ENCODE measurements at places on chromosomes 6 and 20.

GRCh38 chr20:12699374-12700228, 309.2 kb upstream of the SPTLC3 start:
- DNase-seq, result no peak

GRCh38 chr6:92110403-92110802, 1309.0 kb downstream of the EPHA7 start:
- no peak for DNase-seq

DNA sequence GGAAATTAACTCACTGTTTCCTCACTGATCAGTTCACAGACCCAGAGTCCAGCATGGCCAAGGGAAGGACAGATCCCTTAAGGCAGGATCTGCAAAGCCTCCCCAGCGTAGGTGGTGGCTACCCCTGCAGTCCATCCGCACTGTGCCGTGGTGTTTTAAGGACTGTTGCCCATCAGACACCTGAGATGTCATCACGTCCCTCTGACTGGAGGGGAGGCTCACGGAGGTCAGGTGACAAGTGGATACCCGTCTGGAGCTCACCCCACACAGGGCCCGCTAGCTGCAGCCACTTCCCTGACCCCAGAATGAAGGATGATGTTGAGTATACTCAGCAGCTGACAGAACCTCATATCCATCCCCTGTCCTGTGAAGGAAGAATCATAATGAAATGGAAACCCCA, 161.8 kb upstream of the GGTLC1 start:
- DNase-seq, result no peak

DNA sequence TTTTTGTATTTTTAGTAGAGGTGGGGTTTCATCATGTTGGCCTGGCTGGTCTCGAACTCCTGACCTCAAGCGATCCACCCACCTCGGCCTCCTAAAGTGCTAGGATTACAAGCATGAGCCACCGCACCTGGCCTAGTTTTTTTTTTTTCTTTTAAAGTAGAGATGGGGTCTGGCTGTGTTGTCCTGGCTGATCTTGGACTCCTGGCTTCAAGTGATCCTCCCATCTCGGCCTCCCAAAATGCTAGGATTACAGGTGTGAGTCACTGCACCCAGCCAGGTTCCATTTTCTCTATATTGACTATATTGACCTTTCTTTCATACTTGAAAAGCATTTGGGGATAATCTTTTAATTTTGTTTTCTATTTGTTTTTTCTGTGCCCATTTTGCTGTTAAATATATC, 13.3 kb downstream of the PANK2 start:
- no peak for DNase-seq

- DNase-seq, result no peak
Measured at GRCh38 chr6:122143813-122144601, 255.4 kb upstream of the HSF2 start.

DNA sequence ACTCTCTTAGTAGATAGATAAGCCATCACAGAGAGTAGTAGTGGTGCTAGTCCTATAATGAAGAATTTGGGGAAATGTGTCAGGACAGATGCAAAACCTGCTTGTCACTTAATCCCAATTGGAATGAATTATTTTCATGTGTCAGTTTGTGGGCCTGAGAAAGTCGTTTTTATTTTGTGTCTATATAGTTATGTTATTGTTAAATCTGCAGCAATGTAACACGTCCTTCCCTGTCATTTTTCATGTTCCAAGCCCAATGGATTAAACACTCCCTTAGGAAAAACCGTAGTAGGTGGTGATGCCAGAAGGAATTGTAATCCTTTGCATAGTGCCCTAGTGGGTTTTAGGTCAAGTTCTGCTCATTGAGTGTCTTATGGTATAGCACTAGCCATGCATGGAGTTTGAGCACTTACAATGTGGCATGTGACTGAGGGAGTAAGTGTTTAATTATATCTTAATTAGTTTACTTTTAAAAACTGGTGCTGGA, 105.9 kb upstream of the PRSS16 start:
- no peak for DNase-seq

DNA sequence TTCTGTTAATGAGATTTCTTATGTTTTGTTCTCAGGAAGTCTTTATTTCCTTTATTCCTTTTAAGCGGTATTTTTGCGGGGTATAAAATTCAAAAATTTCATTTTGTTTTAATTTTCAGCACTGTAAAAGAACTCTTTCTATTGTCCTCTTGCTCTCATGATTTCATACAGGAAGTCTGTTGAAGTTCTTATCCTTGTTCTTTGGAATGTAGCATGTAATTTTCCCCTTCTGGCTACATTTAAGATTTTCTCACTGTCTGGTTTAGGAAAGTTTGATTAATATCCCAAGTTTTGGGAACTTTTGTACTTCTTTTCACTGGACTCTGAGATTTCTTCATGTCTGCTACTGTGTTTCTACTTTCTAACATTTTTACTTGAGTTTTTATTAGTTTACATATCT, 581.4 kb upstream of the GJE1 start:
- no peak for DNase-seq

DNA sequence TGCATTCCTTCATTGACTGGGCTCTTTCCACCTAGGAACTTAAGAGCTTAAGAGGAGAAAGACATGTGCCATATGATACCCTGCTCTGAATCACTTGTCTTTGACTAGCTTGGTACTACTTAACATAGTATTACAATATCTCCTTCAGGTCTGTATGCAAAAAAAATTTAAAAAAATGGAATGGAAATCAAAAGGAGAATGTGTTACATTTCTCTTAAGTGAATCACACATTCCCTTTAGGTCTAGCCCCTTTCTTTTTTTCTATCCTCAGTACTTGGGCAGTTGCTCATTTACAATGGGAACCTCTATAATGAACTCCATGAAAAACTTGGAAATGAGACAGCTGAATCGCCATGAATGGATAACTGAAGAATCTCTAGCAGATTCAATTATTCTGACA, 53.8 kb downstream of the SLC35F1 start:
- DNase-seq, result no peak

- DNase-seq, result no peak
Measured at GRCh38 chr6:139175389-139175948, 40.6 kb downstream of the HECA start.

- DNase-seq, result peak; percentile 77
Measured at GRCh38 chr6:26594730-26595632, 1.8 kb upstream of the ABT1 start.

- no peak for DNase-seq
Measured at GRCh38 chr20:50396623-50397022, 113.6 kb upstream of the PTPN1 start.

- DNase-seq, result no peak
Measured at GRCh38 chr20:29430531-29430930, 1826.9 kb upstream of the DEFB115 start.

DNA sequence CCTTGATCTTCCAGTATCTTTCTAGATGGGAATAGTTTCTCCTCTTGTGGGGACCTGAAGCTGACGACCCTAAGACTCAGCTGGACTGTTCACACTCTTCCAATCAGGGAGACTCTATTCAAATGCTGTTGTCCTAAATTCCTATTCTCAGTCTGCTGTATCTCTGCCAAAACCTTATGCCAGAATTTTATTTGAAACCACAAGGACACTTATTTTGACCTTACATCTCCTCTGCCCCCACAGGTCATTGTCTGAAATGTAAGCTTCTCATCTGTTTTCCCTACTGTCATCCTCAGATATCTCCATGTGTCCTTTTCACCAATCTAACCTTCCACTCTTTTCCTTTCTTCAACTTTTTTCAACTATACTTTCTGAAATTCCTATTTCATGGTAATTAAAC, 289.5 kb upstream of the SGK1 start:
- no peak for DNase-seq

DNA sequence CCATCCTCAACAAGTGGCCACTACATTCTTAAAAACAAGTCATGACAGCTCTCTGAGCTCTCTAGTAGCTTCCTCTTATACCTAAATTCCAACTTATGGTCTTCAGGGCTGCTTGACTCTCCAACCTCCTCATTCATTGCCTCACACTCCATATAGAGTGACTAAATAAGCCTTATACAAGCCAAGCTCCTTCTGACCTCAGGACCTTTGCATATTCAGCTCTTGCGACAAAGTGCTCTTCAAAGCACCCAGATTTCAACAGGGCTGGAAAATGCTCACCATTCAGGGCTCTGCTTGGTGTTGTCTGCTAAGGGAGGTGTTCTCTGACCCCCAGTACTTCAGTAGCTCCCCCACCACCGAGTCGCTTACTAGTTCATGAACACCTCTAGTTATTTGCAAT, 3.7 kb downstream of the TREML2 start:
- no peak for DNase-seq

DNA sequence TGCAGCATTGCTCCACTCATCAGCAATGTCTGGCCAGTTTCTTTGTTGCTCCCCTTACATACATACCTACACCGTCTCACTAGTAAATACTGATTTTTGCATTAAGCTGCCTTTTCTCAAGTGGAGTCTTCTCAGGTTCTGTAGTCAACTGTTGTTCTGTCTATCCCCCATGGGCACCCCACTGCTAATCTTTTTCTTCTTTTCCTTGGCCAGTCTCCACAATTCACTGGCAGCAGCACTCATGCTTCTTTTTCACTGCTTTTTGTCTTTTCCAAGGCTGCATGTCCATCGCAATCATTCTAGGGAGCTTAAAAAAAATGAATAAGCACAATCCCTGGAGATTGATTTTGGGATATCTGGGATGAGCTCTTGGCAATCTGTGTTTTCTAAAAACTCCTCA, 10.3 kb upstream of the ERVFRD-1 start:
- no peak for DNase-seq

GRCh38 chr6:116386581-116387299, 16.0 kb downstream of the DSE start:
- peak; percentile 85 for DNase-seq

- no peak for DNase-seq
Measured at GRCh38 chr20:60007464-60007863, 49.2 kb downstream of the CDH26 start.

DNA sequence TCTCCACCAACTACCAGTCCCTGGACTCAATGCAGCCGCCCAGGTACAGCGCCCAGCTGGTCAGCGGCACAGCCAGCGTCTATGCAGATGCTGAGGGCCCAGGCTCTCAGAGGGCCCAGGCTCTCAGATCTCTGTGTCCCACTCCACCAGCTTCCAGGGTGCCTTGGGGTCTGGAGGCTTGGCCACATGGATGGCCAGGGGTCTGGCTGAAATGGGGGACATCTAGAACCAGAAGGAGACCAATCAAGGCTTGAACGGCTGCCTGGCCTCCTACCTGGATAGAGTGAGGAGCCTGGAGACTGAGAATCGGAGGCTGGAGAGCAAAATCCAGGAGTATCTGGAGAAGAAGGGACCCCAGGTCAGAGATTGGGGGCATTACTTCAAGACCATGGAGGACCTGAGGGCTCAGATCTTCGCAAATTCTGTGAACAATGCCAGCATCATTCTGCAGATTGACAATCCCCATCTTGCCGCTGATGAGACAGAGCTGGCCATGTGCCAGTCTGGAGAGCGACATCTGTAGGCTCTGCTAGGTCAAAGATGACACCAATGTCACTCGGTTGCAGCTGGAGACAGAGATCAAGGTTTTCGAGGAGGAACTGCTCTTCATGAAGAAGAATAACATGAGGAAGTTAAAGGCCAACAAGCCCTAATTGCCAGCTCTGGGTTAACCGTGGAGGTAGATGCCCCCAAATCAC, 44.1 kb upstream of the GRM4 start:
- DNase-seq, result no peak

DNA sequence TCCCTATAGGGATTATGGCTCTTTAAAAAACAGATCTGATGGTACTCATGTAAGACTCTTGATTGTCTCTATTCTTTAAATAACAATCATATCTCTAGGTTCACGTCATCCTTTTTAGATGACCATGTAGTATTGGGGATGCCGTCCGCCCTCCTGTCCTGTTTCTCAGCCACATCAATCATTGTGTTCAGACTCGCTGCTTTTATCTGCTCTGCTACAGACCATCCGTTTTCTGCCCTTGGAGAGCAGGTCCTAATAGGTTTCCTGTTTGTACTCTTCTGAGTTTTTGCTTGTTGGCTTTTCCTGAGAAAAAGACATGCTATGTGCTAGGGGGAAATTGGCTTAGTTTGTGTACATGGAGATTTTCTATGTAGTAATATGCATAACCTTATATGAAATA, 76.8 kb downstream of the SASH1 start:
- DNase-seq, result no peak

GRCh38 chr6:34146801-34147592, 1.1 kb upstream of the GRM4 start:
- peak; percentile 42 for DNase-seq

GRCh38 chr6:156832231-156832647, 55.1 kb downstream of the ARID1B start:
- peak; percentile 42 for DNase-seq
